ENCODE measurements at places on chromosomes 4 and X.

DNA sequence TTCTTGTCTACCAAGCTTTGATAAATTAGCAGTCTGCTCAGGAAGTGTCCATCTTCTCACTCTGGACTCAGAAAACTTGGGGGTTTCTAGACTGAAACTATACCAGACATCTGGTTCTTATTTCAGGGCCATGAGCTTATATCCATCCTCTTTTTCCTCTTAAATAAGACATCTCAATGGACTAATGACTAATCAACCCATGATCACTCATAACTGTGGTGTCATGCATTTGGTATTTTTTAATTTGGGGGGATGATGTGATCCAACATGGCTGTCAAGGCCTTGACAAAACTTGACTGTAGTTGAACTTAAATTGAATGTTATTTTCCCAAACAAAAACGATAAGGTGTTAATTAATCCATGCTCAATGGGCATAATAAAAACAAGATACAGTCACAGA is 87.8 kb downstream of the GPRASP3 start:
- no peak for DNase-seq

DNA sequence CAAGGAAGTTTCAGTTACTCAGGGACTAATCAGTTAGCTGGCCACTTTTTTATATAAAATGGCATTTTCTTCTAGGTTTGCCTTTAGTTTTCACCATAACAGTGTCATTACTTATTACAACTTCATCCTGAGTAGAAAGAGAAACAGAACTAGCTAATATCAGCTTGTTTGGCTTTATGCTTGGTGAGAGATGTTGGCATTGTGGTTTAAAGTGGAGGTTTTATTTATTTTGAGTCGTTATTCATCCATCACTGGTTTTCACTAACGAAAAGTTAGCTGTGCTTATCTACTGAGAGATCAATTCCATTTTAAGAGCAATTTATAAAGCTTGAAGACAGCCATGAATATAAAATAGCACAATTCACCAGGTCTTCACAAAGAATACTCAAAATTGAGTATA is 714.5 kb downstream of the GRID2 start:
- no peak for DNase-seq

DNA sequence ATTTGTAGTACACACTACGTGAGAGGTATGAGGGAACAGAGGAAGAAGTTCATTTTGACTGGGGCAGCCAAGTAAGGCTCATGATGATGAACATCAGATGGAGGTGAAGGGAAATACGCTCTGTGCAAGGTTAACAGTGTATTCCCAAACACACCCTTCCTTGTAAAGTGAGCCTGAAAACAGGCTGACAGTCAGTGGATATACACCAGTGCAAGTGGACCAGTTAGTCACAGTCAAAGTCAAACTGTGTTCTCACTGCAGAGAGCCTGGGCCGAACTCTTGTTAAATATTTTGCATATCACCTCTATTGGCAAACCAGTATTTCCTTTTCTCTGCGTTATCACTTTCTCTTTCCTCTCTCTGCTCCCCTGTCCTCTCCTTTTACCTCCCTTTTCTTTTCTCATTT is 23.4 kb upstream of the RHOH start:
- no peak for DNase-seq

- no peak for DNase-seq
These were observed 20.4 kb downstream of the SASH3 start for GRCh38 chrX:129800186-129800585.

DNA sequence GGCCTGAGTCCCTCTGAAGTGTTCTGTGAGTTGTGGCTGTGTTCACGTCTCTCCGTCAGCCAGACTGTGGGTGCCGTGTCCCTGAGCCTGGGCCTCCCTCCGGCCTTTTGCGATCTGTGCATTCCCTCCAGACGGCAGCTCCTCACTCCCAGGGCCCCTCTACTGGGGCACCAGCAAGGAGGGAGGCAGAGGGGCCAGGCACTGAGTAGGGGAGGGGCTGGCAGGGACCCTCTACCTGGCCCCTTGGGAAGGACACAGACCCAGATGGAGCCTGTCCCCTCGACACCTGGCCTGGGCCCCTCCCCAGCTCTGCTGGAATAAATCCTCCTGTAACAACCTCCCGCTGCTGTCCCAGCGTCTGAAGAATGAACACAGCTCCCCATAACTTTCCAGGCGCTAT is 110.0 kb upstream of the NKX1-1 start:
- DNase-seq, result no peak

- DNase-seq, result no peak
These were observed 325.4 kb downstream of the PCDH10 start for GRCh38 chr4:133474501-133474900.

- no peak for DNase-seq
These were observed 15.8 kb downstream of the APLN start for GRCh38 chrX:129638917-129639316.

DNA sequence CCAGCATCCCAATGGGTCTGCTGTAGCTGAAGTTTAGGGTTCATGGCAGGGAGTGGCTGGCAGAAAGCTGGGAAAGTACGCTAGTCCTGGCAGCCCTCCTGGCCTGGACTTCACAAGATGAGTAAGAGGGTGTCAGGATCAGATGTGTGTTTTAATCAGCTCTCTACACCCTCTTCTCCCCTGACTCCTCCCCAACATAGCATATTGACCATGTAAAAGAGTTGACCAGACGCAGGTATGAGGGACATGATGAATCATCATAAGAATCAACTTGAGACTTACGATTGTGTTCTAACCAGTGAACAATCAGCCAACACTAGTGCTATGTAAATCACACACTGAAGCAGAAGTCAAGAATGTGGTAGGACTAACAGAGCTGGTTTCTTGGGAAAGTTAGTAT is 5.3 kb downstream of the SOWAHB start:
- DNase-seq, result no peak

Data from stimulated activated CD4-positive, alpha-beta T cell treated with anti-CD3 and anti-CD28 coated beads, Interleukin-15, amount 100 ng/mL, for 48 hours (primary cell).